ENCODE measurements at places on chromosomes 5 and 9.

DNA sequence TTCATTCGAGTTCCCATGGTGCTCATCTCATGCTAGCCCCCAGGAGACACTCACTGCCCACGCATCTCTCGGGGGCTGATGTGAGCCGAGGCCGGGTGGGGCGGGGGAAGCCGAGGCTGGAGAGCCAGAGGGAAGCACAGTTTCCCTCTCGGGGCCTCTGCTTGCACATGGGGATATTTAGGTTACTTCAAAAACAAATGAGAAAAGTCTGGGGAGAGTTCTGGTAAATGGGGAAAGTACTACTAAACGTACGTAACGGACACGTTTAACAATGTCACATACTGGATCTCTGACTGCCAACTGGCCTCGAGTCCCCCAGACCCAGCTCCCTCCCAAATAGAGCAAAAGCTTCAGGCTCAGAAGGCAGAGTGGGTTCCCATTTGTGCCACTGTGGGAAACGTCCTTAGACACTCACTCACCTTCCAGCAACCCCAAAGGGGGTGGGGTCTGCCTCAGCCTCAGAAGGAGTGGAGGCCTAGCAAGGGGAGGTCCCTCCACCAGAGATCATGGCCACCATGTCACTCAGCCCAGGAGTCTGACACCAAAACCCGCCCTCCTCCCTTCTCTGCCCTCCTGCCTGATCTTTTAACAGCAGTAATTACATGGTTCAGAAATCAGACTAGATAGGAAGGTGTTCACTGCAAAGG is 33.8 kb upstream of the NTNG2 start:
- no peak overlapping the region for H3K4me3 ChIP-seq
- H3K36me3 ChIP-seq, result no peaks in the 10 kb centered on the region
- H3K27me3 ChIP-seq, result peaks cover 15% of the 10 kb centered on the region
- no peak overlapping the region for H3K27ac ChIP-seq
- DNase-seq, result no peak

DNA sequence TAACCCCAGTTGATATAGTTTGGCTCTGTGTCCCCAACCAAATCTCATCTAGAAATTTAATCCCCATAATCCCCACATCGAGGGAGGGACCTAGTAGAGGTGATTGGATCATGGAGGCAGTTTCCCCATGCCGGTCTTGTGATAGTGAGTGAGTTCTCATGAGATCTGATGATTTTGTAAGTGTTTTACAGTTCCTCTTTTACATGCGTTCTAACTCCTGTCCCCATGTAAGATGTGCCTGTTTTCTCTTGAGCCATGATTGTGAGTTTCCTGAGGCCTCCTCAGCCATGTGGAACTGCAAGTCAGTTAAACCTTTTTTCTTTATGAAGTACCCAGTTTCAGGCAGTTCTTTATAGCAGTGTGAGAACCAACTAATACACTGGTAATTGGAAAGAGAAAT is 73.6 kb downstream of the CDH12 start:
- DNase-seq, result no peak
- no peak overlapping the region for H3K4me3 ChIP-seq
- no peaks in the 10 kb centered on the region for H3K4me1 ChIP-seq
- H3K27me3 ChIP-seq, result no peaks in the 10 kb centered on the region
- no peaks in the 10 kb centered on the region for H3K36me3 ChIP-seq

DNA sequence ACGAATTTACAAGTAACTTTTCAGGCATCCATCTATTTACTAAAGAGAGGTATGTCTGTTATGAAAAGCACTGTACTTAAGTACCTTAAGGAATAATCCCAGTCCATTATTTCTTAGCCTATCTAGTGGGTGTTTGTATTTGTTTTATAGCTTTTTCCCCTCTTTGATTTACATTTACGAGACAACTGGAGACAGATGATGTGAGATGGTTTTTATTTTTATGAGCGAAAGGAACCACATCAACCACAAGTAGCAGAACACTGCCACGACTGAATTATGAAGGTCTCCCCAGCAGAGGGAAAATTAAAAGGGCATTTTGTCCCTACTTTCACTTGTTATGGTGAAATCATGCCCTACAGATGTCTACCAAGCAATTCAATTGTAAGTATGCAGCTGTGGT is 357.8 kb downstream of the NFIB start:
- no peaks in the 10 kb centered on the region for H3K36me3 ChIP-seq
- DNase-seq, result no peak
- H3K27ac ChIP-seq, result no peak overlapping the region
- H3K4me1 ChIP-seq, result no peaks in the 10 kb centered on the region
- H3K4me3 ChIP-seq, result no peak overlapping the region
- H3K27me3 ChIP-seq, result no peaks in the 10 kb centered on the region

DNA sequence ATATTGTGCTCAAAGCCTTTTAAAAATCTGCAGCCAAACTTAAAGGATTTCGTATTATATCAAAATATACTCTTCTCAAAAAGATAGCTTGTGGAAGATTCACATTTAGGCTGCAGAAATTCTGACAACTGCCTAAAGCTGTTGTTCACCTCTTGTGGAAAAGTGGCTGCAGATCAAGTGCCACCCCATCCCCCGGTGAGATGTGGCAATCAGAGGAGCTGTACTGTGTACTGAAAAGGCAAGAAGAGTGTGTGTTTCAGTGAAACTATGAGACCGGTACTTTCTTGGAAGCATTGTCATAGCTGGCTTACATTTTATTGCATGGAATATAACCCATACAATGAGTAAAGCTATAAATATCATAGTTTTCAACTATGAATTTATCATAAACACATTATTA is 64.3 kb downstream of the CDH18 start:
- no peak overlapping the region for H3K27ac ChIP-seq
- no peak for DNase-seq
- no peak overlapping the region for H3K4me3 ChIP-seq
- no peaks in the 10 kb centered on the region for H3K36me3 ChIP-seq

GRCh38 chr9:89664896-89665329 is 60.1 kb downstream of the GADD45G start:
- DNase-seq, result no peak
- no peaks in the 10 kb centered on the region for H3K4me1 ChIP-seq
- no peak overlapping the region for H3K27ac ChIP-seq
- H3K4me3 ChIP-seq, result no peak overlapping the region

DNA sequence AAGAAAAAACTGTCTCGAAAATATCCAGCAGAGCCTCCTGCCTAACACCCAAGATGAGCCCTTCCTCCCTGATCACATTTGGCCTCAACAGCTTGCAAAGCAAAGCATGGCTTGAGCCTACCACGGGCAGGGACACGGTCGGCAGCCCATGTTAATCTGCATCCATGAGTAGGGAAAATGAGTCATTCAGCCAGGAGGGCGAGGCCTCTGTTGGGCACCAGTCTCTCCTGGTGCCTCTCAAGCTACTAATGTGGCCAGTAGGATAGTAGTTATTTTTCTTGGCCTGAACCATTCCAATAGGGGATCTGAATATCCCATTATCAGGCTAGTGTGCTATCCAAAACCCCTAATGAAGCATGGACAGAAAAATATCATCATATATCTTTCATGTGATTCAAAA is 43.0 kb upstream of the SHB start:
- no peaks in the 10 kb centered on the region for H3K27me3 ChIP-seq
- H3K27ac ChIP-seq, result no peak overlapping the region
- no peaks in the 10 kb centered on the region for H3K36me3 ChIP-seq
- no peak overlapping the region for H3K4me3 ChIP-seq

DNA sequence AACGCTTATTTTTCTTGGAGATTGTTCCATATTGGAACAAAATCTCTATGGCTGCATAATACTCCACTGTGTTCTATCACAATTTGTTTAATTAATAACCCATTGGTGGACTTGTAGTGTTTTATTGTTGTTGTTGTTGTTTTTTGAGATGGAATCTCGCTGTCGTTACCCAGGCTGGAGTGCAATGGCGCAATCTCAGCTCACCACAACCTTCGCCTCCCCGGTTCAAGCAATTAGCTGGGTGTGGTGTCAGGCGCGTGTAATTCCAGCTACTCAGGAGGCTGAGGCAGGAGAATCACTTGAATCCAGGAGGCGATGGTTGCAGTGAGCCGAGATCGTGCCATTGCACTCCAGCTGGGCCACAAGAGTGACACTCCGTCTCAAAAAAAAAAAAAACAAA is 38.7 kb downstream of the SPRY4 start:
- no peak overlapping the region for H3K4me3 ChIP-seq
- H3K27ac ChIP-seq, result no peak overlapping the region
- DNase-seq, result no peak
- H3K27me3 ChIP-seq, result no peaks in the 10 kb centered on the region
- no peaks in the 10 kb centered on the region for H3K4me1 ChIP-seq

DNA sequence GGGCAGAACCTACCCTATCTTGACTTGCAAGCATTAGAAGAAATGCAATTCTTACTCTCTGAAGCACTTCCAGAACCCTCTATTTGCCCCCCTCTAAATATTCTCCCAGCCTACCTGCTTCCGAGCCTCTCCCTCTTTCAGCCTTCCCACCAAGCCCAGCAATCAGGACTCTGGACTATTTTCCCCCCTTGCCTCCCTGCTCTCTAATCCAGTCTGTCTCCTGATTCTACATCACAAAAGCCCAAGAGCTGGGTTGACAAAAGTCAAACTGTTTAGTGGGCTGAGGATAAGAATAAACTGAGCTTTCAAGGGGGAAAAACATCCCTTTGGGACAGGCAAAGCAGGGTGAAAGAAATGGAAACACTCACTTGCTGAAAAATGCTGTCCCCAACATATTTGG is 123.2 kb upstream of the KIF2A start:
- H3K36me3 ChIP-seq, result no peaks in the 10 kb centered on the region
- H3K27me3 ChIP-seq, result no peaks in the 10 kb centered on the region

- no peaks in the 10 kb centered on the region for H3K27me3 ChIP-seq
- no peak for DNase-seq
- H3K4me1 ChIP-seq, result no peaks in the 10 kb centered on the region
- no peaks in the 10 kb centered on the region for H3K36me3 ChIP-seq
Measured at GRCh38 chr5:39485079-39485478, 60.3 kb upstream of the DAB2 start.

DNA sequence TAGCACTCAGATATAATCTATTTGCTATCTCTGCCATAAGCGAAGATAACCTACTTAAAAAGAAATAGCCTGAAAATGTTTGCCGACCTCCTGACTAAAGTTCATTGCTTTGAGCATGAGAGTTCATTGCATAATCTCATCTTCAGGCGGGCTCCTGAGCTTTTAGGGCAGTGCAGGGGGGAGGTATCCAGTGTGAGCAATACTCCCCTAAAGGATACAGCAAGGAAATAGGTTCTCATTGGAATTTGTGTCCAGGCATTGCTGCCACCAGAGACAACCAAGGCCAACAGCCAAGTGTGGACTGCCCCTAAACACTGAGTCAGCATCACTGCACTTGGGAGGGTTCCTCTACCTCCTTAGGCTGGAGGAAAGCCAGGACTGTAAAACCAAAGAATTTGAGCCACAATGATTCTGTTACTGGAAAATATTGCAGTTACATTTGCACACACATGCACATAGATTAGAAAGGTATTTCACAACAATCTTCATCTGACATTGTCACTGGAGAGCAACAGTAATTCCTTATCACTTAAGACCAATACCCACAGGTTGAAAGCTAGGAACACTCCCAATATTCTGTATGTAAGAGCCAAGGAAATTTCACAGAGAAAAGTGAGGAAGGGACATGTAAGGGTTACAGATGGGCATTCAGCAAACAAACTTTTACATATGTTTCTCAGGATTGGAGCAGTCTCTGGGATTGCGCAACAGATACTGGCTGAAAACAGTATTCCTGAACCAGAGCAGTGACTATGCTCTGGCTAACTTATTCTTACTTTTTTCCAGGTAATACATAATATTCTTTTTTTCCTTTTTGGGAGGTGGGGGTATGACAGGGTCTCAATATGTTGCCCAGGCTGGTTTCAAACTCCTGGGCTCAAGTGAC is 98.6 kb upstream of the TLE1 start:
- H3K36me3 ChIP-seq, result no peaks in the 10 kb centered on the region
- H3K4me3 ChIP-seq, result no peak overlapping the region
- no peak for DNase-seq
- no peak overlapping the region for H3K27ac ChIP-seq

DNA sequence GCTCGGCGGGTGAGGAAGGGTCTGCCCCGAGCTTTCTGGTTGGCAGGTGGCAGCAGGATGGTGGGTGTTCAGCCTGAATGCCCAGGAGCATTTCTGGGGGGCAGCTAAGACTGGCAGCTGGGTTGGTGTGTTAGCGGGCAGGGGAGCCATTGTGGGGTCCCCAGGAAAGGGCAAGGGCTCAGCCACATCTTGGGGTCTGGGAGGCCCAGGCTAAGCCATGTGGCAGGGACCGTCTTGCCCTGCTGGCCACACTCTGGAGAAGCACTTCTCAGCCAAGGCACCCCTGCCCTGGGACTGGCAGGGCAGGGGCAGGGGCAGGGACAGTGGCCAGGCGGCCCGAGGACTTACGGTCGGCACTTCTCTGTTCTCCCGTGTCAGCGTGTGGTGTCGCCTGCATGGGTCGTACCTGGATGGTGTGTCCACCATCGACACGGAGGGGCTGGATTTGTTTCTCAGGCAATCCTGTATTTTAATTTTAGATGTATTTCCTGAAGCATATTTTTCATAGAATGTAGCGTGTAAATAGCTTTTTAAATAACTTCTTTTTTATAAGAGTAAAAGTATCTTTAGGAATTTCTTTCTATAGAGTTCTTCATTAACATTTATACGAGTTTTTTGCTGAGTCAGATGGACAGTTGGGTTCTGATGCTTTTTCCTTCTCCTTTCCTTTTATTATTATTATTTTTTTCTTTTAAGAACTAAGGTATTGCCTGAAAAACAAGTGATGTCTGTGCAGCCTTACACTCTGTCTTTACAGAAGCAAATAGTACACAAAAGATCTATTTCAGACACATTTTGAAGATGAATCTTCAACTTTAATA is 102.0 kb downstream of the PHF2 start:
- H3K27ac ChIP-seq, result no peak overlapping the region
- no peaks in the 10 kb centered on the region for H3K27me3 ChIP-seq
- H3K4me3 ChIP-seq, result no peak overlapping the region
- H3K4me1 ChIP-seq, result no peaks in the 10 kb centered on the region
- H3K36me3 ChIP-seq, result peaks cover 41% of the 10 kb centered on the region

DNA sequence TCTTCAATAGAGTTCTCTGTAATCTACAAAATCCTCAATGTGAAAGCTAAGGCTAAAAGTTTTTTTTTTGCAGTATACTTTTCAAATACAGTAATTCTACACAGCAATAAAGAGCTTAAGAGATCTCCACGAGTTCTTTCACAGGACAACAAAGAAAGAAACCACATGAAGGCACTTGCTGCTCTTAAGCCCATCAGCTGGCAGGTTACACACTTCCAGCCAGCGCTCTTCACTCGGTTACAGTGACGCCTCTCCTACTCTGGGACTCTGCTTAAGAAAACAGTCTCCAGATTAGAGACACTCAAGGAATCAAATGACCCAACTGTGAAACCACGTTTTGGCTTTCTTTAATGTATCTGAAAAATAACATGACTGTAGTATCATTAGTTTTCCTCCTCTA is 85.0 kb downstream of the ROR2 start:
- H3K27me3 ChIP-seq, result no peaks in the 10 kb centered on the region
- no peaks in the 10 kb centered on the region for H3K4me1 ChIP-seq
- H3K4me3 ChIP-seq, result no peak overlapping the region
- DNase-seq, result no peak
- H3K36me3 ChIP-seq, result no peaks in the 10 kb centered on the region

GRCh38 chr9:103661663-103662062 is 432.4 kb upstream of the SMC2 start:
- H3K4me1 ChIP-seq, result no peaks in the 10 kb centered on the region
- H3K36me3 ChIP-seq, result no peaks in the 10 kb centered on the region
- no peak overlapping the region for H3K27ac ChIP-seq
- no peaks in the 10 kb centered on the region for H3K27me3 ChIP-seq
- DNase-seq, result no peak
- no peak overlapping the region for H3K4me3 ChIP-seq

All from effector memory CD4-positive, alpha-beta T cell (primary cell).